ENCODE measurements at places on chromosomes 2 and 18. TPM values are rescaled to one million over a fixed set of nuclear protein-coding genes. Genes with fewer than 3 reads are reported as not detected.

The NR4A2 gene
- 7.9 TPM for total RNA-seq

DNA sequence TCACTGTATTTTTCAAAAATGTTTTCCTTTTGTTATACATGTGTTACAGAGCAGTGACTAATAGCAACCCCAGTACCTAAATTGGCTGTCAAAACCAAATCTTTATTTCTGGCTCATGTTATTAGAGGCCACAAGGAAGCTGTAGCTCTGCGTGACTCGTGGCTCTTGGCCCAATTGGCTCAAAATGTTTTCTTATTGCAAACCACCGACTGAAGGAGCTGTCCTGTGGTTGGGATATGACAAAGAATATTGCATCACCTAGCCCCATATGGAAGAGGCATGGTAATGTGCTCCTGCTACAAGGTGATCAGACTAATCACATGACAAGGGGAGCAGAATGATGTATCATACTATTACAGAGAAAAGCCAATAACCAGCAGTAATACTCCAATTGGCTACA, 1058.5 kb downstream of the CBLN2 start:
- no peaks in the 10 kb centered on the region for H3K36me3 ChIP-seq
- H3K4me3 ChIP-seq, result no peak overlapping the region
- no peaks in the 10 kb centered on the region for H3K27me3 ChIP-seq
- no peak for DNase-seq
- no peak overlapping the region for H3K27ac ChIP-seq

DNA sequence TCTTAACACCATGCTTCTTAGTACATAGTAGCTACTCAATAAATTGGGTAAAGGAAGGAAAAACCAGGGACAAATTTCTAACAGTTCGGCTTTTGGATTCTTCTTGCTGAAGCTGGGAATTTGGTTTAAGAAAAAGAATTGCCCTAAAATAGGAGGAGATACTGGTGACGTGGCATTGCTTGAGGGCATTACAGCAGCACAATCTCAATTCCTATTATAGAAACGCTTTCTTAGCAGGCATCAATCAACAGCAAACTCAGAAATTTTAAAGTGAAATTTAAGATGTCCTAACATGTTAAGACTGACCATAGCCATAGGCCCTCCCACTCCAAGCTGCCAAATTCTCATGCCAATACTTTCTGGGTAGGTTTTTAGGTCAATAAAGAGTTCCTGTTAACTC, 169.5 kb downstream of the SRBD1 start:
- DNase-seq, result no peak
- H3K27ac ChIP-seq, result no peak overlapping the region
- peaks cover 8% of the 10 kb centered on the region for H3K36me3 ChIP-seq
- H3K4me1 ChIP-seq, result peaks cover 11% of the 10 kb centered on the region

The SPC25 gene
- total RNA-seq, result 15.8 TPM

DNA sequence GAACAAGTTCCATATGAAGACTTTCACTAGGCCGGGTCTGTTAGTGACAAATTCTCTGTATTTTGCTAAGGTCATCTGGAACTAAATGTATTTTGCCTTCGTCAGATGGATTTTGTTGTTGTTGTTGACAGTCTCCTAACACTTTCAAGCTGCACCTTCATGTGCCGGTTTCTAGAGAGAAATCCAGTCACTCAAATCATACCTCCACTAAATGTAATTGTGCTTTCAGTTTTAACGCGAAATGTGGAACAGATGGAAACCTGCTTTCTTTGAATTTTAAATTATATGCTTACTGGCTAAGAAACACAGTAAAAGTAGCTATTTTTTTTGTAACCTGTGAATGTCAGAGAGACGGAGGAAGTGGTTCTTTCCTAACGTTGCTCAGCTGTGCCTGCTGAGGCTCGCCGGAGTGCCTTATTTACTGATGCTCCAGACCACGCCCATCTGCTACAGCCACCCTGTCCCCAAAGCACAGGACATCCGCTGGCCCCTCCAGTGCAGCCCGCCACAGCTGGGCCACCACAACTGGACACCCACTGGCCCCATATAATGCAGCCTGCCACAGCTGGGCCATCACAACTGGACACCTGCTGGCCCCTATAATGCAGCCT, 134.7 kb downstream of the PXDN start:
- no peaks in the 10 kb centered on the region for H3K36me3 ChIP-seq
- peaks cover 36% of the 10 kb centered on the region for H3K27me3 ChIP-seq
- no peak for DNase-seq

- DNase-seq, result no peak
- H3K27me3 ChIP-seq, result peaks cover 12% of the 10 kb centered on the region
- no peak overlapping the region for H3K27ac ChIP-seq
Measured at GRCh38 chr2:16625759-16626158, 39.9 kb downstream of the CYRIA start.

The TMEFF2 gene
- 2.0 TPM for total RNA-seq

The CFC1 gene
- total RNA-seq, result 27.7 TPM

- H3K4me1 ChIP-seq, result no peaks in the 10 kb centered on the region
- no peak for DNase-seq
- H3K27me3 ChIP-seq, result no peaks in the 10 kb centered on the region
- no peak overlapping the region for H3K4me3 ChIP-seq
- H3K36me3 ChIP-seq, result no peaks in the 10 kb centered on the region
Measured at GRCh38 chr2:230335864-230336506, 9.0 kb downstream of the SP140L start.

GRCh38 chr2:127636248-127637235, 9.4 kb upstream of the GPR17 start:
- H3K4me3 ChIP-seq, result no peak overlapping the region
- no peaks in the 10 kb centered on the region for H3K27me3 ChIP-seq
- peaks cover 5% of the 10 kb centered on the region for H3K4me1 ChIP-seq
- H3K36me3 ChIP-seq, result no peaks in the 10 kb centered on the region

DNA sequence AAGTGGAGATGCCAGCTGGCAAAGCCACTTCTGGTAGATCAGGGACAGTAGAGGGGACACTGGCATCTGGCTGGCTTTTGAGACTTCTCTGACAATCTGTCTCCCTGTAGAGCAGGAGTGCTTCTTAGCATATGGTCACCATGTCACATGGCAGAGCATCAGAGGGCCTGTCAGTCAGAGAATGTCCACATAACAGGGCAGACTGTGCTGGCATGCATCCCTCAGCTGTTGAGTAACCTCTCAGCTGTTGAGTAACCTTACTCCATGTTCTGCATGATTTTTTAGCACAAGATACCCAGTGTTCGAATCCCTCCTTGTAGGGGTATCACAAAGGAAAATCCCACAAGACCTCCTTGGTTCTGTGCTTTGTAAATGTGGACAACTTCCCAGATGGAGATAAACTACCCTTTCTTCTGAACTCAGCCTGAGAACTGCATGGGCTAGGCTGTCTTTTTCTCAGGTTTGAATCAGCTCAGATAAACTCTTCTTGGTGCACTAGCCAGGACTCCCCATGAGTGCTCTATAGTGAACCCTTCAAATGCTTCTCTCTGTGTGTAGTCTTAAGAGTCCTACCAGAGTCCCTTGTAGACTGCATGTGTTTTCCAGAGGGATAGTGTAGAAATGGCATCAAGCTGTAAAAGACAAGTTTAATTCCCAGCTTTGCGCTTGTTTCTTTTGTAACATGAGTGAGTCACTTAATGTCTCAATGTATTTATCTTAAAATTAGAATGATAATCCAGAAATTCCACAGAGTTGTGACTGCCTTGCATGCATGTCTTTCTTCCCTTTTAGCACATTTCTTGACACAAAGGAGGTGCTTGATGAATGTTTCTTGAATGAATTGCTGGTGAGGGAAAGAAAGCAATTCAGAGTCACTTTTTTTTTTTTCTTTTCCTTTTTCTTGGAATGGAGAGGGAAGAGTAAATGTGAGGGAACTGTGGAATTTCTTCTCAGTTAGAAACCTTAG, 442.3 kb upstream of the HNMT start:
- H3K4me1 ChIP-seq, result peaks cover 19% of the 10 kb centered on the region
- no peaks in the 10 kb centered on the region for H3K36me3 ChIP-seq
- H3K27me3 ChIP-seq, result no peaks in the 10 kb centered on the region
- H3K4me3 ChIP-seq, result no peak overlapping the region
- DNase-seq, result no peak

The SMAD2 gene
- total RNA-seq, result 145 TPM

GRCh38 chr2:152924722-152925121, 206.3 kb downstream of the ARL6IP6 start:
- H3K27me3 ChIP-seq, result peaks cover 5% of the 10 kb centered on the region
- H3K27ac ChIP-seq, result no peak overlapping the region
- H3K4me1 ChIP-seq, result no peaks in the 10 kb centered on the region
- no peak for DNase-seq
- no peaks in the 10 kb centered on the region for H3K36me3 ChIP-seq

DNA sequence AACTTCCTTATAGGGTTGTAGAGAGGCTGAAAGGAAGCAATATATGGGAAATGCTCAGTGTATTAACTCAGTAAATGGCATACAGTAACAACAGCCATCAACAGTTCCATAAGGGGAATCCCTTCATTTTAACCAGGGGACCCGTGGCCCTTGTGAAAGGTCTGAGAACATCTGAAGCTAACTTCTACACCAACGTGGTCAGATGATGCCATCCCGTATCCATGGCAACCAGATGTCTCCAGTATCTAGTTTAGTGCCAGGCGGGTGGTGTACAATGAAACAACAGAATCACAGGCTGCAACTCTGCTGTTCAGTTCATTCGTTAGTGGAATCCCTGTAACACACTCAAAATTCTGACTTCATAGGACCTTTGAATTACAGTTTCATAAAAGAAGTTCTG, 162.3 kb downstream of the TGIF1 start:
- no peaks in the 10 kb centered on the region for H3K36me3 ChIP-seq
- DNase-seq, result no peak
- peaks cover 12% of the 10 kb centered on the region for H3K4me1 ChIP-seq
- no peak overlapping the region for H3K27ac ChIP-seq
- peaks cover 21% of the 10 kb centered on the region for H3K27me3 ChIP-seq

DNA sequence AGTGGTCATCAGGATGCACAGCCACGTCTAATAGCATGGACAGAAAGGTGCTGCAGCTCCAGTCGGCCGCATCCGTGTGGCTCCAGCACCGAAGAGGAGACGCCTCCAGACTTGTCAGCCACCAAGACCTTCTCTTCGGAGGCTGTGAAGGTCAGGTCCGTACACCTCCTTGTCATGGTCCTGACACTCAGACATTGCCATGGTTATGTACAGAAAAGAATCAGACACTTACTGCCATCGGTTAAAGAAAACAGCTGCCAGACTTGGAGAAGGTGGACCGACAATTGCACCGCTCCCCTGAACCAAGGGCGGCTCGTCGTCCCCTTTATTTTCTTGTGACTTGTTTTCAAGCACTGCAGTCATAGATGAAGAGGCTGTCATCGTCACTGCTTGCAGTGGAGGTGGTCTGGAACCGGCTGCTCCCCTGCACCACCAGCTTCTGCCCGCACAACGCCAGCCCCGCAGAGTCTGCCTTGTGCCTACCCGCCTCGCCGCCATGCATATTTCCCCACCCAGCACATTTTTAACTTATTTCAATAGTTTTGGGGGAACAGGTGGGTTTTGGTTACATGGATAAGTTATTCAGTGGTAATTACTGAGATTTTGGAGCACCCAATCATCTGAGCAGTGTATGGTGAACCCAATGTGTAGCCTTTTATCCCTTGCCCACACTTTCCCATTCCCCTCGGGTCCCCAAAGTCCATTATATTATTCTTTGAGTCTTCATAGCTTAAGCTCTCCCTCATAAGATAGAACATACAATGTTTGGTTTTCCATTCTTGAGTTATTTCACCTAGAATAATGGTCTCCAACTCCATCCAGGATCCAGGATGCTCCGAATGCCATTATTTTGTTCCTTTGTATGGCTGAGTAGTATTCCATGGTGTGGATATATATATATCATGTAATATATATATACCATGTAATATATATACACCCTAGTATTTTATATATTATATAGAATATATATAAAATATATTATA, 18.1 kb downstream of the FBXO48 start:
- no peak overlapping the region for H3K4me3 ChIP-seq
- H3K27ac ChIP-seq, result no peak overlapping the region
- H3K27me3 ChIP-seq, result peaks cover 7% of the 10 kb centered on the region
- DNase-seq, result no peak
- no peaks in the 10 kb centered on the region for H3K4me1 ChIP-seq

The GLI2 gene
- 2.3 TPM for total RNA-seq

GRCh38 chr2:163649080-163649479, 86.7 kb downstream of the FIGN start:
- H3K27ac ChIP-seq, result no peak overlapping the region
- no peak overlapping the region for H3K4me3 ChIP-seq
- peaks cover 21% of the 10 kb centered on the region for H3K4me1 ChIP-seq
- H3K36me3 ChIP-seq, result no peaks in the 10 kb centered on the region

DNA sequence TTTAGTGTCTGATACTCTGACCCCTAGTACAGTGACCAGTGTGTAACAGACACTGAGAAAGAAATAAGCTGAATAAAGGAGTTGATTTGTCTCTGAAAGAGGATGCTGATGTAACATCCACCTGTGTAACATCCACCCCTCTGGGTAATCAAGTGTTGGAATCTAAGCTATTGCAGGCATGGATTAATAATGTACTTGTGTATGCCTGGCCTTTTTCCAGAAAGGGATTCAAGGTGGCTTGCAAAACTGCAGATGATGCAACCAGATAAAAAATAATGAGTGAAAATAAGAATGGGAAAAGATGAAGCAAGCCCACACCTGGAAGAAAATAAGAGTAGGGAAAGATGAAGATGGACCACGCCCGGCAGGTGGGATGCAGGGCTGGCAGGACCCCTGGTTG, 48.2 kb upstream of the FOXI3 start:
- H3K27me3 ChIP-seq, result peaks cover 3% of the 10 kb centered on the region
- H3K36me3 ChIP-seq, result no peaks in the 10 kb centered on the region
- H3K27ac ChIP-seq, result no peak overlapping the region
- H3K4me1 ChIP-seq, result peaks cover 1% of the 10 kb centered on the region

DNA sequence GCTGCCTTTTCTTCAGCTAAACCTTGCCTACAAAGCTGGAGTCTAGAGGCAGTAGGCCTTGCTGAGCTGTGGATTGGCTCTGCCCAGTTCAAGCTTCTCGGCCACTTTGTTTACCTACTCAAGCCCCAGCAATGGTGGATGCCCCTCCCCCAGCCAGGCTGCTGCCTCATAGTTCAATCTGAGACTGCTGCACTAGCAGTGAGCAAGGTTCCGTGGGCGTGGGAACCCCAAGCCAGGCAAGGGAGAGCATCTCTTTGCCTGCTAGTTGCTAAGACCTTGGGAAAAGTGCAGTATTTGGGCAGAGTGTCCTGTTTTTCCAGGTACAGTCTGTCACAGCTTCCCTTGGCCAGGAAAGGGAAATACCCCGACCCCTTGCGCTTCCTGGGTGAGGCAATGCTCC, 68.9 kb downstream of the VAPA start:
- no peak for DNase-seq
- H3K4me3 ChIP-seq, result no peak overlapping the region
- H3K4me1 ChIP-seq, result peaks cover 6% of the 10 kb centered on the region
- H3K27ac ChIP-seq, result no peak overlapping the region
- peaks cover 1% of the 10 kb centered on the region for H3K36me3 ChIP-seq

The CABLES1 gene
- 4.2 TPM for total RNA-seq

The GCG gene
- 92.9 TPM for total RNA-seq
